Mammary epithelial cell (primary cell): ENCODE measurements at places on chromosomes 1 and 21. TPM values are rescaled to one million over a fixed set of nuclear protein-coding genes. Genes with fewer than 3 reads are reported as not detected.

DNA sequence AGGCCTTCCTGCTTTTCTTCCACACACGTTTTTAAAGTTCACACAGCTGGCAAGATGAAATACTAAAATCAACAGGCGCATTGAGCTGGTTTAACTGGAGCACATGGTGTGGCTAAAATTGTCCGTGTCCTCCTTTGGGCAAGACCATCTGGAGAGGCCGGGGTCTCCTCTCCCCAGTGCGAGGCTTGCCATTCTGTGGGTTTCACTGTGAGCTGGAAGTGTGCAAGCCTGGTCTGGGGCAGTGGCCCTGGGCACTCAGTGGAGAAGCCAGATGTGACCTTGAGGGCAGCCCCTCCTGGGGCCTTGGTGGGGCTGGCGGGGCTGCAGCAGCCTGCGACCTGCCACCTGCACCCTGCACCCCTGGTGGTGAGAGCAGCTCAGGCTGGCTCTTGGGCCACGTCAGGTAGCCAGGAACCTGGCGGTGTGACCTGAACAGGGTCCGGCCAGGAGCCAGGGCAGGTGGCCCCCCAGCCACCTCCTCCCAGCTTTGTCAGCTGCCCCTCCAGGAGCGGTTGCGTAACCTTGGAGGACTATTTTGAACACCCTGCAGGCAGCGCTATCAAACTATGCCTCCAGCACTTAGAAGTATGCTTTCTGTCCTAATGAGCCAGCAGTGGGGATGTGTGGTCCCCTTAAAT lies 52.4 kb downstream of the SLC37A1 start:
- no peak for DNase-seq

DNA sequence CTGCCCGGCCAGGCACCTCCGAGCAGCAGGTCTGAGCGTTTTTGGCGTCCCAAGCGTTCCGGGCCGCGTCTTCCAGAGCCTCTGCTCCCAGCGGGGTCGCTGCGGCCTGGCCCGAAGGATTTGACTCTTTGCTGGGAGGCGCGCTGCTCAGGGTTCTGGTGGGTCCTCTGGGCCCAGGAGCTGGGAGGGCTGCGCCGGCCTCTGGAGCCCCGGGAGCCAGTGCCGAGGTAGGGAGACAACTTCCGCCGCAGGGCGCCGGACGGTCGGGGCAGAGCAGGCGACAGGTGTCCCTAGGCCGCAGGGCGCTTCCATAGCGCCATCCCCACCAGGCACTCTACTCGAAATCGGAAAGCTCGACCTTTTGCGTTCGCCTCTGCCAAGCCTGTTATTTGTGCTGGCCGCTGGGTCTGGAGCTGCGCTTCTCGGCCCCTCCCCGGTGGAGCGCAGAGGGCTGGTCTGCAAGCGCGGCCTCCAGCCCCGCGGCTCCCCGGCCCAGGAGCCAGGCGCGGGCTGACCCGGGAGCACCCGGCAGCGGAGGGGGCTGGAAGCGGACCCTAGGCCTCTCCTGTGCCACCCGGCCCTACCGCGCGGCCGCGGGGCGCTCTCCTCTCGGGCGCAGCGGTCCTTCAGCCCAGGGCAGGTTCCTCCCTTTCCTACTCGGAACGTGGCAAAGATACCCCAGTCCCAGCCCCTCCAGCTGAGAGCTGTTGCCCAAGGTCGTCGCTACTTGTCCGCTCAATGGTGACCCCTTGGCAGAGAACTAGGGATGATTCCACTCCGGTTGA lies 2.2 kb downstream of the SIM2 start:
- DNase-seq: no peak

- peak; percentile 52 for DNase-seq
These were observed 508 bp downstream of the RAVER2 start for GRCh38 chr1:64745181-64745985.

DNA sequence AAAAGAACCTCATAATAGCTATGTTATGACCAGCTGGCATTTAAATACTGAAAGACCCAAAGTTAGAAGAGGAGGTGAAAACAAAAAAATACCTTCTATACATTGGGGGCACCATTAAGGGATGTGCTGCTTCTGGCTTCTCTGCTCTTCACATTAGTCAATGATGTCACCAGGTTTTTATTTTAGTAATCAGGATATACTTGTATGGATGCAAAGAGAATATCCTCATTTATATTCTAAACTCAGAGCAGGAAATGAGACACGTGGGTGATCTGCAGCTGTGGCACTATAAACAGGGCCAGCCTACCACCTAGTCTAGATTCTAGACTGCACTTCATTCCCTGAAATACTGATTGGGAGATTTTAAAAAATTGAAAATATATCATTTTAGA lies 51.2 kb downstream of the WLS start:
- no peak for DNase-seq

GRCh38 chr1:20008391-20008841 lies 29.0 kb upstream of the PLA2G2A start:
- DNase-seq: peak; percentile 11

DNA sequence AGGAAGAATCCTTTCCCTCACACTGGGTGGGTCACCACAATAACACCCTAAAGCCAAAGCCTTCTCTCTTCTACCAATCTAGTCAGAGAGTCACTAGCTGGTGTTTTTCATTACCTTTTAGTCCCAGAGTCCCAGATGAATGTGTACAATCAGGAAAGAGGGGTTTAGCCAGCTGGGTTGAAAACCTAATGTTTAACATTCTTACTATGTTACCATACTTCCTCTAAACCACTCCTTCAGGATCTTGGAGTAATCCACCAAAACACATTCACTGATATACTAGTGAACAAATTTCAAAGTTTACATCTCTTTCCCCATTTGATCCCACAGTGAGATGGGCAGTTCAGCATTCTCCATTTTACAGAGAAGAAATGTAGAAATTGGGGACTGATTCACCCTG lies 9.7 kb downstream of the LPAR3 start:
- DNase-seq: no peak

DNA sequence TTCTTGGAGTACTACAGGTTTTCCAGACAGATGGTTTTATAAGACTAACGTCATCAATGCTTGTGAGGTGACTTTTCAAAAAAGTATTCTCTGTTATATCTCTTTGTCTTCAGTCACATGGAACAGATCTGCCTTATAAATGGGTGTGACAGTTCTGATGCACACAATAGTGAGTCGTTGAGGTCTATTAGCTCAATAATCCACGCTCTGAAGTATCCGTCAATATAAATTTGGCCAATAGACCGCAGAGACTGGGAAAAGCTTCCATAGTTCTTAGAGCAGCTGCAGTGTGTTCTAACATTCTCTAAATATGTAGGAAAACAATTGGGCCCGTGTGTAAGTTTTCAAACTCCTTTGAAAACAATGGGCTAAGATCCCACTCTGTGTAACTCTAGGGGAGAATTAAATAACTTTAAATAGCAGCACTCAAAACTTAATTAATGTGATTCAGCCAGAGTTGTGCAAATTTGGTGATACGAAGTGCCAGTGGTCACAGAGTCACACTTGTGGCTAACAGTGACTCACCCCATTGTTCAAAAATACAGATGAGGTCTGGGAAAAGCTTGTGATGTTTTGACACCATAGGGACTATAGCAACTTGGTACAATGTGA lies 316.0 kb downstream of the LMO4 start:
- peak; percentile 58 for DNase-seq

DNA sequence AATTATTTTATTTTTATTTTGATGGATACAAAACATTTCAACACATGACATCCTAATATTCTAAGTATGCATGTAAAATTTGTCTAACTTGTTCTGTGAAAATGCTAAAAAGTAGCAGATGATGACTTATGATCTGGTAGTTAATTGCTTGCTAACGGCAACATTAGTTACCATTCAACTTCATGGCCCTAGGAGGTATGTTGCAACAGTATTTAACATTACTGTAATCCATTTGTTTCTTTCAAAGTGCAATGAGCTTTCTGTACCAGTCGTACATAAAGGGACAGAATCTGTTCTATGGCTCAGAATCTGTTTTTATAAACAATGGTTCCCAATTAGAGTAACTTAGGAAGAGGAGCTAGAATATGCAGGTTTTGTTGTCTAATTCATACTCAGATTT lies 91.5 kb upstream of the ZNHIT6 start:
- DNase-seq: no peak

DNA sequence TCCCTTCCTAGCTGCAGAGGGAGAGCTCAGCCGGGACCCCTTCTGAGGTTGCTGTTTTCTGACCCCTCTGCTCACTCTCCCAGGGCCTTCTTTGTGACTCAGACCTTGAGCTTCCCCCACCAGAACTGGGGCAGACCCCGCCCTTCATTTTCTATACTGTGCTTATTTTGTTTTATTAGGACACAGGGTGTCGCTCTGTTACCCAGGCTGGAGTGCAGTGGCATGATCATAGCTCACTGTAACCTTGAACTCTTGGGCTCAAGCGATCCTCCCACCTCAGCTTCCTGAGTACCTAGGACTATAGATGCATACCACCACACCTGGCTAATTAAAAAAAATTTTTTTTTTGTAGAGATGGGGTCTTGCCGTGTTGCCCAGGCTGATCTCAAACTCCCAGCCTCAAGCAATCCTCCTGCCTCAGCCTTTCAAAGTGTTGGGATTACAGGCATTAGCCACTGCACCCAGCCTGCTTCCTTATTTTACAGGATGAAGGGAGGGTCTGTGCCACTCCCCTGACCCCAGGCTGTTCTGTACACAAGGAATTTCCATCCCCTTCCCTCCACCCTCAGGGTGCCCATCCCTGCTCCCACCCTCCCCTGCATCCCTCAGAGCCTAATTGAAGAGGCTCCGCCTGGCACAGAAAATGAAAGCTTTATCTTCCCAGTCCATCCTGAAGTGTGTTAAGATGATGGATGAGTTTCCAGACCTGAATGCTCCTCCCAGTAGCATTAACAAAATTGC lies 195.2 kb upstream of the POU3F1 start:
- DNase-seq: no peak

DNA sequence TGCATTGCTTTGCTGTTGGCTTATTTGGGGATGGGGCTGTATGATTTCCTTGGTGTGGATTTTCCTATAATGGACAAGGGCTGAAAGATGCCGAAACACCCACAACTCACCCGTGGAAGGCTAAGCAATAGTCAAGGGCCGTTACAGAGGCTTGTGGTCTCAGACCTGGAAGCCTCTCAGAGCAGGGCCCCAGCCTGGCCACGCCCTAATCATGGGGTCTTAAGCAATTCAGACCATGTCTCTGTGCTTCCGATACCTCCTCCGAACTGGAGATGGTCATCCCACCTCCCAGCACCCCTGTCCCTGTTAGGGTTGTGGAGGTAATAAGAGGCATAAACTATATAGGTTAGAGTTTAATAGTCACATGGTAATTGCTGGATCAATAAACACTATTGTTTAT lies 3.4 kb downstream of the ABCG1 start:
- DNase-seq: no peak

DNA sequence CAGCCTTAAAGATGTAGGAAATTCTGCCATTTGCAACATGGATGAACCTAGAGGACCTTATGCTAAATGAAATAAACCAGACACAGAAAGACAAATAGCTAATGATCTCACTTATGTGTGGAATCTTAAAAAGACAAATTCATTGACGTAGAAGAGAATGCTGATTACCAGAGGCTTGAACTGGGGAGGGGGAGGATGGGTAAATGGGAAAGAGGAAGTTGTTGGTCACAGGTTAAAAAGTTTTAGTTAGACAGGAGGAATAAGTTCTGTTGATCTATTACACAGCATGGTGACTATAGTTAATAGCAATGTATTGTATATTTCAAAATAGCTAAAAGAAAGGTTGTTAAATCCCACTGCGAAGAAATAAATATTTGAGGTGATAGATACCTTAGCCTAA lies 62.8 kb downstream of the PKN2 start:
- DNase-seq: no peak

DNA sequence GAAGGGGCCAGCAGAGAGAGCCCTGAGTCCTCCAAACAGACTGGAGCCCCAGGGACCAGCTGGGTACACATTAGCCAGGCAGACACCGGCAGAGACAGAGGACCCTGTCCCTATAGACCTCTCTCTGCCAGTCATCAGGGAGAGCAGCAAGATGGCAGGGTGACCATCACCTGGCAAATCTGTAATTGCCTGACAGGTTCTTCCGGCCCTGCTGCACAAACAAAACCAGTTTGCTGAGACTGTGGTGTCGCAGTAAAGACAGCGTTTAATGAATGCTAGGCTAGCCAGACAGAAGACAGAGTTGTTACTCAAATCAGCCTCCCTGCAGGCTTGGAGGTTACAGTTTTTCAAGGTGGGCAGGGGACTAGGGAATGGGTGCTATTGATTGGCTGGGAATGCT lies 618.9 kb downstream of the NPHP4 start:
- DNase-seq: no peak

GRCh38 chr1:105894006-105894405 lies 1162.5 kb upstream of the PRMT6 start:
- DNase-seq: no peak

- no peak for DNase-seq
These were observed 103.1 kb upstream of the USP24 start for GRCh38 chr1:55318116-55318817.

DNA sequence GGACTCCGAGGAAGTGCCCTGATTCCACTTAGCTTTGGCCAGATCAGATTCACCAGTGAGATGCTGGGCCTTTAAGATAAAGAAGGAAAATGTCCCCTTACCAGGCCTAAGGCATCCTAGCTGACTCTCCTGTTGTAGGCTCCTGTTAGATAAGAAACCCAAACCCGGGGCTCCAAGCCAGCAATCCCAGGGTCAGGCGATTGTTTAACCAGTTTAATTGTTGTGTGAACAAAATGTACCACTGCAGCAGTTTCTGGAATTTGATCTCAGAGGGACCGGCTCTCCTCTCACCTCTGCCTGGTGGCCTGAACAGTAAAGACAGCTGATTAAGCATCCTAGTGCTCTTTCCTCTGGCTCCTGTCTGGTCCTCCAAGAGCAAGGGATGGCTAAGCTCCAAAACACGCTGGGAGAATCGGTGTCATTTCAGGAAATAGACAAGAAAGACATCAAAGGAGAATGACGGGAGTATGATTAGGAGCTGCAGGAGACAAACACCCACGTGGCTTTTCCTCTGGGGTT lies 9.3 kb upstream of the KLHDC8A start:
- no peak for DNase-seq

GRCh38 chr21:44637018-44637850 lies at the start of gene KRTAP10-10:
TSS of gene KRTAP10-10 (plus strand) at chr21:44637356. CDS start at chr21:44637418, 62 bp downstream.
- no peak for DNase-seq

DNA sequence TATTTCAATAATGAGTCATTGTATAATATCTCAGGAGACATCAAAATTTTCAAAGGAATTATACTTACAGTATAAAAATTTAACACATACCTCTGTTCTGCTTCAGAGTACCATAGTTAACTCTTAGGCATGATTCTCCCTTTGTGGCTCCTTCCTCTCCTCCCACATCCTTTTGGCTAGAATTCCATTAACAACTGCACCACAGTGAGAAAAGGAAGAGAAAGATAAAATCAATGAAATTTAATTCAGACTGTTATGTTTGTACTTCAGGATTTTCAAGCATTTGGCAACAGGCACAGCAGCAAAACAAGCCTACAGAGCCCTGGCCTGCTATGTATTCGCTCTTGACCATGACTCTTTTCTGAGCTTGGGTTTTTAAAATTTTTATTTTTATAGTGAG lies 57.2 kb upstream of the SGIP1 start:
- DNase-seq: no peak

GRCh38 chr1:182680901-182681567 lies 3.4 kb downstream of the RGS8 start:
- DNase-seq: peak; percentile 49

PPFIA4 gene
- total RNA-seq: 2.4 and 8.2 TPM in 2 replicates

TDRD5 gene
- total RNA-seq: not detected

MIXL1 gene
- total RNA-seq: not detected in 2 replicates

KRTAP13-2 gene
- total RNA-seq: not detected in 2 replicates

RNU1-3 gene
- under 0.01 TPM for total RNA-seq

EFNA3 gene
- 2.2 TPM for total RNA-seq

RAB3B gene
- 2.5 and 3.4 TPM in 2 replicates for total RNA-seq

CDK18 gene
- 14.8 and 28.6 TPM in 2 replicates for total RNA-seq

LHX4 gene
- total RNA-seq: not detected

MROH9 gene
- total RNA-seq: not detected

UBXN10 gene
- total RNA-seq: 3.0 TPM

RNPC3 gene
- 12.0 and 13.9 TPM in 2 replicates for total RNA-seq
